ENCODE measurements at places on chromosomes 6 and 20. TPM values are rescaled to one million over a fixed set of nuclear protein-coding genes. Genes with fewer than 3 reads are reported as not detected.

GRCh38 chr20:59402681-59403080, 102.3 kb downstream of the EDN3 start:
- no peak for DNase-seq

DNA sequence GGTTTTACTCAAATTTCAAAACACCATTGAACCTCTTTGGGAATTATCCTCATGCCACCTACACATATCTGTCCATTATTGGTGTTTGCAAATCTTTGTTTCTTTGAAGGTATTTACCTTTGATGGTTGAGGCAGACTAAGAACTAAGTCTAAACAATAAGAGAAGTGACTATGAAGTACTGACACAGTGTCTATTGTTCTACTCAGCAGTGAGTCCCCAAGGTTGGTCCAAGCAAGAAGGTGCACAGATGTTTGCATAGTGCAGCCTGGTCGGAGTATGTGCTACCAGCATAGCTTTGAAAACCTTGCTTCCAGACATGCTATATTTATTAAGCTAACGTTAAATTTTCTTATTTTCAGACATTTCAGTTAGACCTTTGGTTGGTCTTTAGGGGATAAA, 19.5 kb downstream of the LRRC1 start:
- DNase-seq: no peak

DNA sequence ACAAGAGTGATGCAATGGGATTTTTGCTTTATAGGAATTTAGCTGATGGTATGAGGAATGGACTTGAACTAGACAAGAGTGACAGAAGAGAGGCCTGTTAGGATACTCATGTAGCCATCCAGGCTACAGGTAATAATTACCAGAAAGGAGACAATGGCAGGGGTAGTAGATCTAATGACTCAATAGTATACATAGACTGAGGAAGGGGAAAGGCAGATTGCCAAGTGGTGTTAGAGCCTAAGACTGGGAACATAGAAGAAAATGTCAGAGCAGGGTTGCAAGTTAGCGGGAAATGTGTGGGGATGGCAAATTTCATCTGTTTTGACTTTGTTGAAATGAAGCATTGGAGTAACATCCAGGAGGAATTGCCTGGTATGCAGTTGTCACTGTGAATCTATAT, 295.6 kb downstream of the UTRN start:
- no peak for DNase-seq

Gene L3MBTL1
- total RNA-seq: 24.3 TPM

Gene VSX1
- not detected for total RNA-seq

Gene PTK6
- 0.30 TPM for total RNA-seq

Gene EYS
- not detected for total RNA-seq

Data from aorta (tissue), 5 donors.